ENCODE measurements at places on chromosomes 13 and 19.

DNA sequence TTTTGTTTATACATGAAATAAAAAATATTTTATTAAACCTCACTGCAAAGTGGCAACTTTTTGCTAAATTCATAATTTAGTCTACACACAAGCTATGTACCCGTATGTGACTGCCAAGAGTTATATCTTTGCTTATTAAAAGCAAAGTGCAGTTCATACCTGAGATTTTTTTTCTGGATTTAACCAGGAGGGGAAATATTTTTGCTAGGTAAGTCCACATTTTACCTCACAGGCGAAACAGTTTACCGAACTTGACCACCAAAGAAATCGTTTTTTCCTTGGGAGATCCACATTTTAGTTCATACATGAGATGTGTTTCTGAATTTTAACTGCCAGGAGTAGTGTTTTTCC is 12.2 kb upstream of the JSRP1 start:
- DNase-seq, result no peak

DNA sequence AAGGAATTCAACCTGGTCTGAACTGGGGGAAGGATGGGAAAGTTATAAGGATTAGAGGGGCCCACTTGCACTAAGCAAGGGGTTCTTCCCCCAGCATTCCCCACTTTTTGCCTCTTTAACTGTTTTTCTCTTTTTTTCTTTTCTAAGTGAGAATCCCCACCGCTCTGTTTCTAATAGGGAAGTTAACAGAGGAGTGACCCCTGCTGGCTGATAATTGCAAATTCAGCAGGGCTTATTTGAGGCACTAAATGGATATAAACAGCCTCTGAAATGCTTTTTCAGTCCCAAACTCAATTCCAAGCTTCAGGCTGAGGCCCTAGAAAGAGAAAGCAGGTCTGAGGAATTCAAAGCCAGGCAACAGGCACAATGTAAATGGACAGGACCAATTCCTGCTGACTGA is 38.2 kb upstream of the CEACAM21 start:
- peak; percentile 41 for DNase-seq

GRCh38 chr13:32989290-32989667 is 26.9 kb upstream of the KL start:
- DNase-seq, result no peak

DNA sequence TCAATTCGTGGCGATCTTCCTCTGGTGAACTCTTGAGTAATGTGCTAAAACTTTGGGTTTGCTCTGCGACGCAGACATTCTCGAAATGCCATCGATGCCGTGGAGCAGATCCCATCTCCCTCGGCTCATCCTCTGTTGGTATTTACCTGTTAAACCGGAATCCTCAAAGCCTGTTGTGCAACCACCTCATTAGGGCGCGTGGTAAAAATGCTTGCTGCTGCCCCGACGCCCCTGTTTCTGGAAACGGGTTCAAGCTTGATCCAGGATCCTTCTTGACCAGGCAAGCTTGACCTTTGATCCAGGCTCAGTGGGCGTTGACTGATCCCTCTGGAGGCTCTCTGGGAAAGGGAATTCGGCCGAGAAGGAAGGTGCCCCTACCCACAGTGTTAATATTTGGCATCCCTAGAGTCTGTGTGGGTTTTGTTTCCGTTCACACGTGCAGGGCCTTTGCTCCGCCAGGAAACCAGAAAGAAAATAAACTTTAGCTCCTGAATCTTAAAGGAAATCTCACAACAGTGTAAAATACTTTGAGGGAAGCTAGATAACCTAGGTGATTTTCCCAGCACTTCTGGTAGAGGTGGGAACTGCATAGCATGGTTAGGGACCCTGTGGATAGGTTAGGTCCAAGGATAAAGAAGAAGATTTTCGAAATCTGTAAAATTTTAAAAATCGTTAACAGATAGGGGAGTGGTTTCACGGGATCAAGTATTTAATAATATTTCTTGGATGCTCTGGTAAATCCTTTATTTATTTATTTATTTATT is 1.1 kb downstream of the LSM14A start:
- peak; percentile 39 for DNase-seq

DNA sequence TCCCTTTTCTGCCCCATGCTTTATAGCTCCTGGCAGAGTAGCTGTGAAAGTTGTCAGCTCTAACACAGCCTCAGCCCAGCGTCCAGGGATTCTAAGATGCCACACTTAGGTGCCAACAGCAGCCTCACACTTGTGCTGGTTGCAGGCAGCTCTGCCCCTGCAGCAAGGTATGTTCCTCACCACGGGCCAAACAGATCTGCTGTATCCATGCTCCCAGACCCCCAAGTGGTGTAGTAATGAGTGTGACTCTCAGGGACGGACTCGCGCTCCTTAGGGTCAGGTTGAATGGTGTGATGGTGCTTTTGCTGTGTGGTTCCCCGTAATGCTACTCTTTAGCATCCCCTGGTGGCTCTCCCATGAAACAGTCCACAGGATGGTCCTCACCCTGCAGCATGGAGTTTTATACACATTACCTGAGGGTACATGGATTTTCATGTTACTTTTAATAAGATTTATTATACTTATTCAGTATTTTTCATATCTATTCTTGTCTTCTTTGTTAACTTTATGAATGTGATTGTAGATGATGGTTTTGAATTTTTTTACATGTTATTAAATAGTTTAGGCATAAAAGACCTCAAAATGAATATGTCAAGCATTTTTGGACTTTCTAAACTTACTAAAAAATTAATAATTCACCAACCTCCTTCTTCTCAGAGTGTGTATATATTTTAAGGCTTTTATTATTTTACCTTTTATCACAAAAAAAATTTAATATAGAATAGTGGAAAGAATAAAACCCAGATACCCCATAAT is 232.5 kb downstream of the SLC7A1 start:
- peak; percentile 56 for DNase-seq

- DNase-seq, result peak; percentile 72
These were observed 87.0 kb upstream of the HTR2A start for GRCh38 chr13:46983881-46984280.

- no peak for DNase-seq
These were observed 1.4 kb downstream of the LRFN3 start for GRCh38 chr19:35937345-35938281.

DNA sequence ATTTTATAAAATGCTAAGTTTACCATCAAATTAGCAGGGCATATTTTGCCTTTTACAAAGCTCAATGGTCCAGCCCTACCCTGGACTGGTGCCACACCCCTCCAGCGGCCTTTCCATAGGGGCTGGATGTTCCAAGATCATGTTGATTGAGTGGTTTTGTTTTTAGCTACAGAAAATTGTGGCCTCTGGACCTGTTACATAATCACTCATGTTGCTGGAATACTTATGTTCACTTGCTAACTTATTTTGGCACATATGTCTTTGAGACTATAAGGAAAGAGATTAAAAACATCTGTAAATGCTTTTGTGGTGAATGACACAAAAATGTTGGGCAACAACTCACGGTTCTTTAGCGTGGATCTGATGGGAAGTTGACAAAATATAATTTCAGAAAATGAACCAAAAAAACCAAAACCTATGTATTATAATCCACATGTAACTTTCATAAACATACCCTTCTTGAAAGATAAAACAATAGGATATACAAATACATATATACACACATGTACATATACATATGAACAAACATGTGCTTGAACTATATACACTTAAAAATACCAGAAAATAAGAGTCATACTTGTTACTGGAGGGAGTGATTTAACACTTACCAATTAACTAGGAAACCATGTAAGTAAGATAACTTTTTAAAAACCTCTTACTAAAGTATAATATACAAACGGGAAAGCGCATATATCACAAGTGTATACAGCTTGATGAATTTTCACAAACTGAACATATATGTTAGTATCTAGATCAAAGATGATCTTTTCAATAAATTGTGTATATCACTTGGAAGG is 46.6 kb upstream of the SLC15A1 start:
- peak; percentile 96 for DNase-seq

- DNase-seq, result no peak
These were observed 5.9 kb upstream of the CIRBP start for GRCh38 chr19:1263188-1263587.

- DNase-seq, result peak; percentile 68
These were observed 22.4 kb downstream of the ZNF571 start for GRCh38 chr19:37572203-37572602.

GRCh38 chr19:45865269-45865948 is 1.3 kb downstream of the FOXA3 start:
- DNase-seq, result no peak

DNA sequence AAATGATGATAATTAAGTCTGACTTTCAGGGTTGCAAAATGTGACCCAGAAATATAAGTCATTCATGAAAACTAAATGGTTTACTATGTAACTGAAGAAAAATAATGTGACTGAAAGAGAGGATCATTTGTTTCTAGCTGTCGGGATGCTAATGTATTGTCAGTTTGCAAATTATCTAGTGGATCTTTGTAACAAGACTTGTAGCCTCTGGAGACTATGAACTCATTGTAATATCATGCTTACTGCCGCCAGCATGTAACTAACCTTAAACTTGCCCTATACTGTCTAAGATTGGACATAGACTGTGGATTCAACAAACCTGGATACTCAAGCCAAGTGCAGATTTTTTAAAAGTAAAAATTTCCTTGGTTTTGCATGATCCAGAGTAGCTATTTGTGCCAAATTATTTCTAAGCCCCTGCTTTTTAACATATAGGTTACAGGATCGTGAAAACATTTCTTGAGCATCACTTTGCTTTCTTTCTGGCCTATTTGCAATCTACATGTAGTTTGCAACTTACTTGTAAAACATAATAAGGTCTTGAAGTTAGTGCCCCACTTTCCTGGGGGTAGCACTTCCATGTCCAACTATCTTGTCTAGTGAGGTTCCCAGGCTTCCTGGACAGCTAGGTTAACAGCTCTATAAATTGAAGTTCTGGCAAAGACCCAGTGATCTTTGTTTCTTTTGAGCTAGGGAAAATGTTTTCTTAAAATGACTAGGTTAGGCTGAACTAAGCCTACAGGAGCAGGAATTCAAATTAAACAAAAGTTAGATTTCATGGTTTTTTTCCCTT is 3.3 kb upstream of the POSTN start:
- no peak for DNase-seq

GRCh38 chr13:71906448-71906847 is 39.4 kb upstream of the DACH1 start:
- DNase-seq, result no peak

DNA sequence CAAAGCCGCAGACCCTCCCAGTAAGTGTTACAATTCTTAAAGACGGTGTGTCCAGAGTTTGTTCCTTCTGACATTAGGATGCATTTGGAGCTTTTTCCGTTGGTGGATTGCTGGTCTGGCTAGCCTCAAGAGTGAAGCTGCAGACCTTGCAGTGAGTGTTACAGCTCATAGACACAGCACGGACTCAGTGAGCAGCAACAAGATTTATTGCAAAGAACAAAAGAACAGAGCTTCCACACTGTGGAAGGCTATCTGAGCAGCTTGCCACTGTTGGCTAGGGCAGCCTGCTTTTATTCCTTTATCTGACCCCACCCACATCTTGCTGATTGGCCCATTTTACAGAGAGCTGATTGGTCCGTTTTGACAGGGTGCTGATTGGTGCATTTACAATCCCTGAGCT is 242.8 kb upstream of the SGCG start:
- DNase-seq, result no peak

- DNase-seq, result peak; percentile 93
These were observed 7.8 kb downstream of the ANKLE1 start for GRCh38 chr19:17289489-17289888.

- no peak for DNase-seq
These were observed 1629.1 kb upstream of the PCDH20 start for GRCh38 chr13:63044589-63045313.

DNA sequence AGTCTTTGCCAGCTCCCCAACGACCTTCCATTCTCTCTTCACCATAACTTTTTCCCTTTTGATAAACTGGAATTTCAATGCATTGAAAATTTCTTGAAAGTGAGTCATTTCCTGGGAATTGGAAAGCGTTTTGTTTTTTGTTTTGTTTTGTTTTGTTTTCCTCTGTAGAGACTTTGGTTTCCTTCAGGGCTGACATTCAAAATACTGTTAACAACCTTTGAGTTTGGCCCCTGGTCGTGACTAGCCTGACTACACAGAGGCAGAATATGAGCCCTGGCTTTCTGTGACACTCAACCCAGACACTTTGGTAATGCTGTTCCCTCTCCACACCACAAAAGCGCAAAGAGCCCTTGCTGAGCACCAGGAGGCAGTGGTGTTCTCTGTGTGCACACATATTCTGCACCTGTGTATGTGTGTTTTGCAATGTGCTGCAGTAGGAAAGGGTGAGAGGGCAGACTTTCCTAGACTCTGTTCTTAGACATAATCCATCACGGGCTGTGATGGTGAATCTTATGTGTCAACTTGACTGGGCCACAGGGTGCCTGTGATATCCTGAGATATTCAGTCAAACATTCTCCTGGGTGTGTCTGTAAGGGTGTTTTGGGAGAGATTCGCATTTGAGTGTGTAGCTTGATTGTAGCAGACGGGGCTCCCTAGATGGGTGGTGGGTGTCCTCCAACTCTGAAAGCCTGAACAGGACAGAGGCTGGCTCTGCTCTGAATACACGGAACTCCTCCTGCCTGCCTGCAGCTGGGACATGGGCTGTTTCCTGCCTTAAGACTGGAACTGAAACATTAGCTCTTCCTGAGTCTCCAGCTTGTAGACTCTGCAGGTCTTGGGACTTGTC is 29.5 kb upstream of the ANKRD10 start:
- peak; percentile 71 for DNase-seq

GRCh38 chr19:5680084-5680436 is 256 bp downstream of the MICOS13 start:
- peak; percentile 34 for DNase-seq

- DNase-seq, result no peak
These were observed 5.9 kb upstream of the S1PR5 start for GRCh38 chr19:10523135-10523636.

- peak; percentile 49 for DNase-seq
These were observed 904.8 kb upstream of the PCDH20 start for GRCh38 chr13:62320129-62321108.
